ENCODE measurements at places on chromosomes 5 and 9.

- no peak for DNase-seq
Measured at GRCh38 chr9:82062245-82062644, 73.7 kb downstream of the SPATA31D1 start.

GRCh38 chr5:119930490-119930889 lies 301.1 kb downstream of the FAM170A start:
- no peak for DNase-seq

- DNase-seq = no peak
Measured at GRCh38 chr5:169697511-169697890, 60.4 kb downstream of the DOCK2 start.

GRCh38 chr5:181120761-181121160 lies 10.2 kb downstream of the OR2V1 start:
- DNase-seq = no peak

DNA sequence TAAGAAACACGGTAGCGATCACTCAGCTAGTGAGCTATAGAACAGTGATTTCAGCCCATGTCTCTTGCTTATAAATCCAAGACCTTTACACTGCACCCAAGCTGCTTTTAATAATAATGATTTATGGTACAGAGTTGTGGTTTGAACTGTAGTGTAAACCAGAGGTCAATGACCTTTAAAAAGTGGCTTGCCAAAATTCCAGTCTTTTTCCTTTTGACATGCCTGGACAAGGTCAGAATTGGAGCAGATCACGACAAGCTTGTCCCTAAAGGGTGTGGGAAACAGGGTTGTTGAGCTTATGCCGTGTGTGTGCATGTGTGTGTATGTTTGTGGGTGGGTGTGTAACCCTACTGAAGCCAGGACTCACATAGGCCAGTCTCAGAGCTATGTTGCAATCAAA lies 225.3 kb upstream of the CLINT1 start:
- DNase-seq = no peak

DNA sequence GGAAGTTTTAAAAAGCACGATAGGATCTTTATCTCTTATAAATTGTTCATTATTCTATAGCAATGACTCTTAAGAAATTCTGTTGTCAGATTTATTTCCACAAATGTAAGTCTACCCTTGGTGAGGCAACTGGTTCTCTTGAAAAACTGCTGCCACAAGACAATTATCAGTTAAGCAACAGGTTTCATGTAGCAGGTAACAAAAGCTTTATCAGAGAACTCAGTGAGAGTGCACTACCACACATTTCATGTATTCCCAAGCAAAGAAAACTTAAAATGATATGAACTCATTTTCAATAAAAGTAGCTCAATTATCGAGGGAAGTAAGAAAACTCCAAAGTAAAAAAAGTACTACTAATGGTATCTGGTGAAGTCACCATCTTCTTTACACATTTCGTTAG lies 9.4 kb downstream of the NR6A1 start:
- no peak for DNase-seq

- DNase-seq = no peak
Measured at GRCh38 chr5:115952588-115952987, 9.7 kb upstream of the LVRN start.

DNA sequence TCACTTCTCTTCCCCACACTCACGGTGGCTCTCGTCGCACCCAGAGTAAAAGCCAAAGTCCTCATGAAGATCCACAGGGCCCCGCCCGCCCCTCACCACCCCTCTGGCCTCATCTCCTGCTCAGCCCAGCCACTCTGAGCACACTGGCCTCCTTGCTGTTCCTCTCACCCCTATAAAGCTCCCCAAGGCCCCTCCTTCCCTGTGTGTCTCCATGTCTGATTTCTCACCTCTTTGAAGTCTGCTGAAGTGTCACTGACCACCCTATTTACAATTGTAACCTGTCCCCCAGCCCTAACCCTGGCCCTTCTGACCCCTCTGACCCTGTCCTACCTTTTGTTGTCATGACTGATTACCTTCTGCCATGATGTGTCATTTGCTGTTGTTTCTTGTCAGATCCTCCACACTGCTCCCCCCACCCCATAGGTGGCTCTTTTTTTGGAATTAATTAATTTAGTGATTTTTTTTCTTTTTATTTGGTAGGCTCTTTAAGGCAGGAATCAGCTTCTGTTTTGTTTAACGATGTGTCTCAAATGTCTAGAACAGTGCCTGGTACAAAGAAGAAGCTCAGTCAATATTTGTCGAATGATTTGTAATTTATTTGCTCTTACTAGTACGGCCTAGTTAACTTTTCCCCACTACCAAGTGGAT lies 90.2 kb downstream of the IQGAP2 start:
- no peak for DNase-seq

DNA sequence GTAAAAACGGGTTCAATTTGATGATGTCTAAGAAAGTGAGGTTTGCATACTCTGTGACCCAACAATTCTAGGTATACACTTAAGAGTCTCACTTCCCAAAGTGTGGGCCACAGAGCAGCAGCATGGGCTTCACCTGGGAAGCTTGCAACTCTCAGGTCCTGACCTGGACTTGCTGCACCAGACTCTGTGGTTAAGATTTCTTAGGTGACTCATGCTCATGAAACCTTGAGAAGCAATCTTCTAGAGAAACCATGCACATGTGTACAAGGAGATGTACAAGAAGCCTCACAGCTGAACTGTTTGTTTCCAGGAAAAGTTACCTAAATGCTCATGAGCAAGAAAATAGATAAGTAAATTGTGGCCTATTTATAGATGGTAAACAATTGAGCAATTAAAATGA lies 30.0 kb downstream of the DNAJC21 start:
- DNase-seq = no peak

DNA sequence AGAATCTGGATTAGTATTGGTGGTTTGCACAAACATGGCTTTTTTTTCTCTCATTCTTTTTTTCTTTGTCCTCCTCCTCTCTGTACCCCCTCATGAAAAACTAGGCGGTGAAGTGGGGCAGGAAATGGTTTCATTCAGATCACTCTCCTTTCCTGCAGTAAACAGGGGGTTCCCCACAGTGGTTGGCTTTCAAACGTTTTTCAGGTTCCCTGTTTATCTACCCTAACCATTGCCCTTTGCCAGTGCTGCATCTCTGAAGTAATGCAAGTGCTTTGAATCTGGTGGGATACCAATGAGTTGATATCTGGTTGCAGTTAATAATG lies 29.8 kb downstream of the NR4A3 start:
- DNase-seq = no peak

DNA sequence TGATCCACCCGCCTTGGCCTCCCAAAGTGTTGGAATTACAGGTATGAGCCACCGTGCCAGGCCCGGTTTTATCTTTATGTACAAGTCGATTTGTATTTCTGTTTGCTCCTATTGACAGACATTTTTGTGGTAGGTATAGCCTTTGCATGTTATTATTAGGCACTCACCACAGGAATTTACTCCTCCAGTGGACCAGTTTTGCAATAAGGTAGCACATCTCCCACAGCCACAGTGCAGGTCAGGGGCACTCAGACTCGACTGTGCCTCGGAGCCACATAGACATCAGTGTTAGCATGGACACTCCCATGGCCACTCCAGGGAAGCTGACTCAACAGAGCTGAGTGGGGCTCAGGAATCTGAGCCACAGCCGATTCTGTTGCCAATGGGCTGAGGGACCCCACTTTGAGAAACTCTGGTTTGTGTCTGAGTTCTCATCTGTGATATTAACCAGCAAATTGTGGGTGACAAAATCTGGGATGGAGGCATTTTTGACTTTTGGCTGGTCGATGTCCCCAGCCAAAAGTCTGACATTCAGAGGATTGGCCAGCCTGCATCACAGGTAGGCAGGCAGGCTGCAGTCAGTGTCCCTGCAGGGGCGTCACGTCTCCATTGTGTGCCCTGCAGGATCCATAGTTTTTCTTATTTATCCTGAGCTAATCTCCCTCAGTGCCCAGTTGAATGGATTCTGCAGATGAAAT lies 15.0 kb upstream of the SHB start:
- no peak for DNase-seq

GRCh38 chr5:144368556-144368955 lies 197.9 kb downstream of the KCTD16 start:
- DNase-seq = no peak

- no peak for DNase-seq
Measured at GRCh38 chr9:89943309-89943708, 338.5 kb downstream of the GADD45G start.

DNA sequence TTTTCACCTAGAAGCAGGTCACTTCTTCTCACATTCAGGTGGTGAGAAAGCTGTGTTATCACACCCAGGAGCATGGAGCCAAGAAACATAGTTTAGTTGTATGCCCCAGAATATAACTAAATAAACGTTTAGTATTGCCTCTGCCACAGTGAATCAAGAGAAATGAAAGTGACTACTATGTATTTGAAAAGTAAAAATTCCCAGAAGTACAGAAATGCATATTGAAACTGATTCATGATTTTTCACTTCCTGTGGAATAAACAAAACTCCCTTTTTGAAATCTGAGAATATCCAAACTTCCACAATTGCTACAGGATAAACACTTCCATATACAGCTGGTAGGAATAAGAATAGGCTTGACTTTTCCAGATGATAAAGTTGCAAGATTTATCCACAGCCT lies 15.3 kb upstream of the NINJ1 start:
- no peak for DNase-seq

DNA sequence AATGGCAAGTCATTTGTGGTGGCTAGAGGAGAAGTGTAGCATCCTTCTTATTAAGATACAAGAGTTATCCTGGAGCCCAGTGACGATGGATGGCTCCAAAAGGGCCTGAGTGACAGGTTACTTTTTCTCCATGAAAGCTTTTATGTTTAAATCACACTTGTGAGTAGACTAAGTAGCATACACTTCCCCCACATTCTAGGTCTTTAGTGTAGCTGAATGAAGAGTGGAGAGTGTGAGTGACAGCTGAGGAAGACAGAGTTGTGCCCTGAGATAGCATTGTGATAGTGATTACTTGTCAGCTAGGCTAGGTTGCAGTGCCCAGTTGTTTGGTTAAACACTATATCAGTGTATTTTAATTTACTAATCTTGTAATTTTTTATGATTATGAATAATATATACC lies 337.8 kb downstream of the TENT4A start:
- DNase-seq = no peak

All from right kidney (tissue), 9 donors.